ENCODE measurements at places on chromosomes 7 and 10.

GRCh38 chr7:131327049-131327625, 539 bp upstream of the MKLN1 start:
- peak; percentile 43 for DNase-seq

- DNase-seq, result peak; percentile 1
These were observed 120.3 kb upstream of the PTPRZ1 start for GRCh38 chr7:121752706-121753105.

GRCh38 chr10:612696-613095, 76.8 kb downstream of the DIP2C start:
- DNase-seq, result no peak

- DNase-seq, result no peak
These were observed 78.3 kb downstream of the PROSER2 start for GRCh38 chr10:11901454-11901832.

DNA sequence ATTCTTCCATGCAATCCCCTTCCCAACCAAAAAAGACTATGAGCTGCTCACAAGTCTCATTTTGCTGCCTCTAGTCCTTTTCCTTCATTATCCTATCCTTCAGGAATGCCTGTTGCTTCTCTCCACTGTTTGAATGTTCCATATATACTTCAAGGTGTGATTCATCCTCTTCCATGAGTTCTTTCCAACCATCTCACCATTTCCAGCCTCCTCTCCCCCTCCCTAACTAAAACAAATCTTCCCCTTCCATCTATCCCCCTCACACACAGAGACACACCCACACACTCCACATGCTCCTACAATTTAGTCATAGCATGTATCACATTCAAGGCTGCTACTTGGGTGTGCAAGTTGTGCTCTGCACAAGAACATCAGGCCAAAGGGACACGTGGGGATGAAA, 254.3 kb downstream of the DYNC1I1 start:
- DNase-seq, result peak; percentile 4

Data from AG09309 (cell line).